Erythroblast (primary cell): ENCODE measurements at places on chromosomes 12 and 14.

DNA sequence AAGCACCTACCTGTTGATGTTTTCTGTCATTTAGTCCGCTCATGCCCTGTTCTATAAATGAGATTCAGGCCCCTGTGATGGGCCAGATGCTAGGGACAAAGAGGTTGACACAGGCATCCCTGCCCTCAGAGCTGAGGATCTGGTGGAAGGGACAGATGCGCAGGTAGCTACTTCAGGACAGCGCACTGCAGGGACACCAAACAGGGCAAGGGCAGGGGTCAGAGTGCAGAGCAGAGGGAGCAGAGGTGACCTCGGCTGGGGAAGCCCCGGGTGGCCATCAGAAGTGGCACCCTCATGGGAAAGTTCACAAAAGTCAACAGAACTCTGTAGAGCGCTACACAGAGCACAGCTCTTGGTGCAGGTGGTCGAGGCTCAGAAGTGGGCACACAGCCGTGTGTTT lies 5.6 kb upstream of the PNMA1 start:
- no peak for DNase-seq

DNA sequence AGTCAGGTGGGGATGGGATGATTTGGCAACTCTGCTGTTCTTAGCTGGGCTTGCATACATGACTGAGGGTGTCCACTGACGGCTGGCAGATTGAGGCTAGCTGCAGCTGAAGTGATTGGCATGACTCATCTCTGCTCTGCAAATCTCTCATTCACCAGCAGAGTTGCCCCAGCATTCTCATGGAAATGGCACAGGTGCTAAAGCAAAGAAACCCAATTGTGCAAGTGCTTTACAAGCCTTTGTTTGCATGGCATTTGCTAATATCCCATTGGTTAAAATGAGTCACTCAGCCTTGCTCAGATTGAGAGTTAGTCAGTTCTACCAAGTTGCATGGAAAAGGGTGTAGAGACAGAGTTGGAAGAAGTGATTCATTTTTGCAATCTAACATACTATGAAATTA lies 389.7 kb upstream of the FAR2 start:
- DNase-seq = no peak

DNA sequence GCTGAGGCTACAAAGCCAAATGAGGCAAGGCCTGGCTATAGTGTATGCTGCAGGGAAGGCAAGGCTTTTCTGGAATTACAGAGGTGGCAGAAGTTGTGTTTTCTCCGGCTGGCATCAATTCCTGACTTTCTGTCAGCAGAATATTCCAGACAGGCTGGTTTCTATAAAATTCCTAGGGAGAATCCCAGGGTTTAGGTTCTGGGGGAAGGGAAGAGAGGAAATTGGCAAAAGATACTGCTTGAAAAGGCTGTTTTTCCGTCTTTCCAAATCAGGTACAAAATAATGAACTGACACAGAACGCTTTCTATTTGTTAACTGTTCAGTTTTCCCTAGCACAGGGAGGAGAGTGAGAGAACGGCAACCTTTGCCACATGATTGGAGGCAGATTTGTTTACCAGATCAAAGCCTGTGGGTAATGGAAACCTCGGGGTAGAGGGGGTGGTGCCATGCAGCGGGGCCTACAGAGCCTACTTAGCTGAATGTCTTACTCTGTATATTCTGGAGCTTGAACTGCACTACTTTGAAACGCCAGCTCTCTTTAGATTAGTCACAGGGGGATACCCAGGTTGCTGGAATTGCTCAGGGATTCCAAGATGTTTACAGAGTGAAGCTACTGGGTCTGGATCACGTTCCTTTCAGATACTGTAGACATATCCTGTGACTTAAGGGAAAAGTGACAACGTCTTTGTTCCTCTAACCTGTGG lies 65.8 kb upstream of the DACT1 start:
- no peak for DNase-seq

DNA sequence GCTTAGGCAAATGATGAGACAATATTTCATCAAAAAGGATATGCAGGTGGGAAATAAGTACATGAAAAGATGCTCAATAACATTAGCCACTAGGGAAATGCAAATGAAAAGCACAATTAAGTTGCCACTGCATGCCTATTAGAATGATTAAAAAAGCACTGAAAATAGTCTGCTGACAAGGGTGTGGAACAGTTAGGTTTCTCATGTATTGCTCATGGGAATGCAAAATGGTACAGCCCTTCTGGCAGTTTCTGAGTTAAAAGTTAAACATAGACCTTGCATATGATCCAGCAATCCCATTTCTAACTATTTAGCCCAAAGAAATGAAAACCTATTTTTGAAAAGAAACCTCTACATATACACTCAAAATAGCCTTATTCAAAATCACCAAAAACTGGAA lies 393.0 kb downstream of the BMP4 start:
- DNase-seq = no peak

- no peak for DNase-seq
Measured at GRCh38 chr14:61438036-61438435, 116.7 kb downstream of the PRKCH start.

GRCh38 chr12:117069926-117070900 lies 29.0 kb downstream of the TESC start:
- no peak for DNase-seq

GRCh38 chr14:96243785-96244184 lies 12.2 kb upstream of the BDKRB1 start:
- DNase-seq = no peak

DNA sequence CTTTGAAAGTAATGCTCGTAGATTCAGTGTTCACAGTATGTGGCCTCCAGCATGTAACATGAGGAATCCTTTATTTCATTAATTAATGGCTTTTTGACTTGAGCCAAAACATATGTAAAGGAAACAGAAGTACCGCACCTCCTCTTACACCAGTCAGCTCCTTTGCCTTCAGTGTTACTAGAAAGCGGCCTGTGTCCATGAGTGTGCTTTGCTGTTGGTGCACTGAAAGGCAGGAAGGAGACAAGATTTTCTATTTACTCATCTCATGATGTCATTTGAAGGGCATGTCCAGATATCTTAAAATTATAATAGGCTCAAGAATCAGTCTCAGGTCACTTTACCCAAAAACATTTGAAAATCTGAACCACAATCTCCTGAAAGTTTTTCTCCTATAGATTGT lies 9.9 kb upstream of the CCT2 start:
- DNase-seq = no peak

DNA sequence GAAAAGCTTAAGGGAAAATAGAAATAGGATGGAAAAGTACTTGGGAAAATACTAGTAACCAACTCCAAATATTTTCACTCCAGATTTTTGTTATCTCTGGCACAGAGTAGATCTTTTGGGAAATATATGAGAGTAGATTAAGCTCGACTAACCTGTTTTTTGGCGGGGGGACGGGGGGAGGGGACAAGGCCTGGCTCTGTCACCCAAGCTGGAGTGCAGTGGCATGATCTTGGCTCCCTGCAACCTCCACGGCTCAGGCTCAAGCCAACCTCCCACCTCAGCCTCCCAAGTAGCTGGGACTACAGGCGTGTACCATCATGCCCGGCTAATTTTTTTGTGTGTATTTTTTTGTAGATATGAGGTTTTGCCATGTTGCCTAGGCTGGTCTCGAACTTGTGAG lies 4.8 kb downstream of the DHRS7 start:
- DNase-seq = no peak

GRCh38 chr12:87861791-87862190 lies 167.4 kb downstream of the C12orf50 start:
- no peak for DNase-seq

GRCh38 chr12:32047357-32048212 lies 59.1 kb upstream of the BICD1 start:
- DNase-seq = peak; percentile 84

GRCh38 chr12:56391721-56392120 lies 29.1 kb upstream of the APOF start:
- no peak for DNase-seq

GRCh38 chr12:46318037-46318436 lies 49.2 kb upstream of the SLC38A1 start:
- no peak for DNase-seq

GRCh38 chr12:88247241-88247643 lies 105.1 kb downstream of the TMTC3 start:
- DNase-seq = peak; percentile 47

DNA sequence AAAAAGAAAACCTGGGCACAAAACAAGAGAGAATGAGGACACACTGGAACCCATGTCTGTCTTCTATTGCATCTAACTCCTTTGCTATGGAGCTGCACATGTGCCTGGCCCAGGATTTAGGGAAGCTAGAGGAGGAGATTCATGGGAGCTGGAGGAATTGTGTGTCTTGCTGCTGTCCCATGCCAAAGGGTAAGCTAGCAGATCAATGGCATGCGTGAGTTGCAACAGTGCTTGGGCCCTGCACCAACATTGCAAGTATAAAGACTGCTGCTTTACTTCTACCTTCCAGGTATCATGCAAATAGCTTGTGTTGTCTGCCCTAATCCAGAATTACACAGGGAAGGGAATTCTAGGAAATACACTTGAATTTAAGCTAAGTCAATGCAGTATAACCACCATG lies 196.4 kb upstream of the IGF1 start:
- no peak for DNase-seq

GRCh38 chr12:14907953-14908352 lies 22.3 kb upstream of the MGP start:
- no peak for DNase-seq

- DNase-seq = peak; percentile 63
Measured at GRCh38 chr14:37232907-37233481, 35.3 kb downstream of the MIPOL1 start.

GRCh38 chr12:43694879-43695278 lies 63.7 kb downstream of the PUS7L start:
- DNase-seq = peak; percentile 3

DNA sequence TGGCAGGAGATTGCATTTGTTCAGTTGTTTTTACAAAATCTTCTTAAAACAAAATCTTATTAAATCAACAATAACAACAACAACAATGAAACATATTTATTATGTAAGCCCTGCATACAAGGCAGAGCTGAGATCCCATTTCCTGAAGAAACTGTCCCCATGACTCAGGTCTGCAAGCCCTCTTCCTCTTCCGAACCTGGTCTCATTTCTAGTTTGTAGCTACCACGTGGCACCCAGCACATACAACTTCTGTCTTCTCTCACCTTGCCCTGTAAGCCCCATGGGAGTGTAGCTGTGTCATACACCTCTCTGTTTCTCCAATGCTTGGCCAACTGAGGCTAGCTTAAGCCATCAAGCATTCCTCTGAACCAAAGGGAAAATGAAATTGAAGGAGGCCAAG lies 106.4 kb downstream of the SLC8A3 start:
- DNase-seq = no peak

DNA sequence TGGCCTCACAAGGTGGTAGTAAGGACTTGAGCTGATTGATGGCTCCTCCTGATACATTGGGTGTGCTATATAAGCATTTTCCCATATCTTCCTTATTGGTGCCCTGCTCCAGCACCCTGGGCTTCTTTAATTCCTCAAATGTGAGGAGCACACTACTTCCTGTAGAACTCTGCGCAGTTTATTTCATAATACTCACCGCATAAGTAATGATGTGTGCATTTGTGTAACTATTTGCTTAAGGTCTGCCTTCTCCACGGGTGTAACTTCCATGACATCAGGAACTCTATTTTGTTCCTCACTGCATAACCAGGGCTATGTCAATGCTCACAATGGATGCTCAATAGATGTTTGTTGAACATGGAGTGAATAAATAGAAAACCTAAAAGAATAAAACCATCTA lies 392.2 kb downstream of the SEC23A start:
- DNase-seq = no peak

- no peak for DNase-seq
Measured at GRCh38 chr14:68977718-68978171, 1.4 kb downstream of the ACTN1 start.

GRCh38 chr12:111642681-111643426 lies 42.9 kb downstream of the BRAP start:
- DNase-seq = peak; percentile 19
